ENCODE measurements at places on chromosomes 7 and 10.

- no peak for DNase-seq
Observed at GRCh38 chr7:157731126-157731525, 394.3 kb downstream of the DNAJB6 start.

- DNase-seq = no peak
Observed at GRCh38 chr10:99403674-99404073, 26.8 kb downstream of the GOT1 start.

DNA sequence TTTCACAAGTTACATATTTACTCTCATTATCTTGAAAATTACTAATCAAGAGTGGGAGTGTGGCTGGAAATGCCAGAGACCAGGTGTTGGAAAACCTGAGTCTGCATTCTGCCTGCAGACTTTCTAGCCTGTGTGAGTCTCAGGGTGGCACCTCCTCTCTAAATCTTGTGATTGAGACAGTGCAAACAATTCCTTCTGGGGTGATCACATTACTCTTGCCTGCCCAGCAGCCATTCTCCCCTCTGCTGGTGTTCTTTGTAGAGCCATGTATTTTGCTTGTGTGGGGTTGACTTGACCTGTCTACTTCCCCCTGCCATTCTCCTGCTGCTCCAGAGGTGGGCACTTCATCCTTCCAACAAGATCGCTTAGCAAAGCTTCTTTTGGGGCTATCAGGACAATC, 101.1 kb downstream of the RAPGEF5 start:
- no peak for DNase-seq

- no peak for DNase-seq
Observed at GRCh38 chr10:125037145-125037877, 95.4 kb downstream of the ZRANB1 start.

GRCh38 chr10:15035385-15036301, 8.1 kb upstream of the OLAH start:
- DNase-seq = no peak

DNA sequence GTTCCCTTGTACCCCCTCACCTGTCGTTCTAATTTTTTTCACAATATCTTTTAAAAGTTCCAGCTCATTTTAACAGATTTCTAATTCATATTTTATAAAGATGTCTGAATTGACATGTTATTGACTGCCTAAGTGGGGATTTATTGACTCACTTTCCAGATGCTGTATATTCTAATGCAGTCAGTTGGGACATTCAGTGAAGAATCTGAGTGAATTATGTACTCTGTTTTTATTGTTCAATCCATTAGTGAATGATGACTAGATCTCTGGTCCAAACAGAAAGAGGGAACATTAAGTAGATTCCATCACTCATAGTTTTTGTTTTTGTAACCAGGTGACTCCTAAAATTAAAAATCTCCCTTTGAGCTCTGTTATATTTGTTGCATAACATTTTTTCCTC, 54.3 kb downstream of the LOXL4 start:
- DNase-seq = no peak

GRCh38 chr10:62653254-62653653, 151.3 kb upstream of the ADO start:
- DNase-seq = no peak

DNA sequence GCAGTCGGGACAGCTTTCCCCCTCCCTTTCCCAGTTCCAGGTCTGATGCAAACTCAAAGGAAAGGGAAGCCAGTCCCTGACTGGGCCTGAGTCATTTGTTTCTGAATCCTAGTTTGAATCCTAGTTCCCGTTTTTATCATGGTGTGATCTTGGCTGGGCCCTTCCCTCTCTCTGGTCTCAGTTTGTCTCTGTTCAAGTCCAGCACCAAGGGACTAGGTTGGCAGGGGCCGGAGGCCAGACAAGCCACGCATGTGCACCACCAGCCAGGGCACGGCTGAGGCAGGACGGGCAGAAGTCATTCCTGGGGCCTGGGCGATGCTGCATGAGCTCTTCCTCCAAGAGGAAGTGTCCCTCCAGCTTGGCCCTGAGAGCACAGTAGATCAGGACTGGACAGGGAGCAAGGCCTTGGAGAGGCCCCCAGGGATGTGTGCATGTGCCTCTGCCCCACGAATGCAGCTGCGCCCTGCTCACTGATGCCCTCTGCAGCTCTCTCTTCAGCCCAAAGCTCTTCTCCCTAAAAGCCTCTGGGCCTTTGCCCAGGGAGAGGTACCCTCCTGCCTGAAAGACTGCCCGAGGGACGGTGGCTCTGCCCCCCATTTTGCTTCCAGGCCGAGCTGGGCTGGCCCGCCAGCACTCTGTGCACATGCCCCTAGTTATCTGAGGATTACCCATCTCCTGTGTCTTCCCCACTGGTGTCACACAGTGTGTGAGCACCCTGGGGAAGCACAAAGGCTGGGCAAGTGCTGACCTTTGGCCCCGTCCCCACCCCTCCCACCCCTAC, 86.7 kb downstream of the ZMIZ1 start:
- DNase-seq = no peak

GRCh38 chr7:41035794-41036193, 667.1 kb downstream of the INHBA start:
- DNase-seq = no peak

DNA sequence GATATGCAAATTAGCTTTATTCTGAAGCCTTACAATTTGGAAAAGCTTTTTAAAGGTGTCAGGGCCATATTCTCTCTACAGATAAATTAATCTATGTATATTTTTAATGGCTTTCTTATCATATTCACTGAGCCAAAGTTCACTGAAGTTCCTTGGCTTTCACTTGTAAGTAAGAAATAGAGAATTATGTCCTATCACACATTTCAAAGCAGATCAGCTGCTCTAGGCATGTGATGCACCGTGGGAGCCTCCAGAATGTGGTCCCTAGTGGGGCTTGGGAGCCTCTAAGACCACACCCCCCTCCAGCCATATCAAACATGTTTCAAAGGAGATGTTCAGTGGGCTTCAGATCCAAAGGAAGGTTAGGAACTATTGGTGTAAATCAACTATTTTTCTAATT, 51.5 kb downstream of the LAMB4 start:
- DNase-seq = no peak

- DNase-seq = no peak
Observed at GRCh38 chr10:68080853-68081431, 5.9 kb upstream of the HERC4 start.

GRCh38 chr7:99125505-99125865, 18.4 kb downstream of the SMURF1 start:
- no peak for DNase-seq

- DNase-seq = no peak
Observed at GRCh38 chr7:80781561-80781979, 137.3 kb downstream of the SEMA3C start.

- DNase-seq = no peak
Observed at GRCh38 chr10:57694956-57695608, 572.6 kb downstream of the IPMK start.

GRCh38 chr7:1844336-1844950, 174.4 kb downstream of the ELFN1 start:
- DNase-seq = no peak

Measured in CD4-positive, alpha-beta T cell treated with Interleukin-12 subunit alpha and Interleukin-12 subunit beta, for 1 hour (primary cell).